ENCODE measurements at places on chromosomes 7 and 10.

DNA sequence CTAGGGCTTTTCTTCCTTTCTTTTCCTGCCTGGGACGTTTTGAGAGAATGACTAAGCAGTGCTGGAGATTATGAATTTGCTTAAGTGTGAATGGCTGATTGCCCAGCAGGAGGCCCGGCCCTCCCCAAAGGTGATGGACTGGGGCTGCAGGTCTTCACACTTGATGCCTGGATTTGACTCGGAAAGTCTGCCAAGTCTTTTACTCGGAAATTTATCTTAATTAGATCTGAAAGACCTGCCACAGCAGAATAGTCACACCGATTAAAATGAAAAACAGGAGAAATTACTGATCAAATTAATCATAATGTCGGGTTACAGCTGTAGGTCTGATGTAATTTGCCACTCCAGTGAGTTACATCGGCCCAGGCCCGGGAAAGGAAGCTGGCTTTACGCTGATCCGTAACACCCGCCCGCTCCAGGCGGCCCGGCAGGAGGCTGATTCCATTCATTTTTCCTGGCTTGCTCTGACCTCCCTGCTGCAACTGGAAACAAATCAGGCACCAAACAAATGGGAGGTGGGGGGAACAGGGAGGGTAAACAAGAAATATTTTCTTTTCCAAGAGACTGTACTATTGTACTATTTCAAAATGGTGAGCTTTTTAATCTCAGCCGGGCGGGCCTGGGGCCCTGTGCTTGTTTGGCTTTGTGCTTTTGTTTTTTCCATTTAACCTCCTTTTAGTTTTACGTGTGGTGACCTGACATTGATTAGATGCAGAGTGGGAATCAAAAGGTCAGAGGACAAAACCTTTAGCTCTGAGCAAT is 212.4 kb upstream of the YAE1 start:
- DNase-seq: no peak

GRCh38 chr7:79923953-79924352 is 210.7 kb upstream of the GNAI1 start:
- no peak for DNase-seq

GRCh38 chr10:24822590-24822989 is 98.9 kb upstream of the ARHGAP21 start:
- DNase-seq: no peak

GRCh38 chr7:280461-280860 is 9.5 kb upstream of the FOXL3 start:
- no peak for DNase-seq

DNA sequence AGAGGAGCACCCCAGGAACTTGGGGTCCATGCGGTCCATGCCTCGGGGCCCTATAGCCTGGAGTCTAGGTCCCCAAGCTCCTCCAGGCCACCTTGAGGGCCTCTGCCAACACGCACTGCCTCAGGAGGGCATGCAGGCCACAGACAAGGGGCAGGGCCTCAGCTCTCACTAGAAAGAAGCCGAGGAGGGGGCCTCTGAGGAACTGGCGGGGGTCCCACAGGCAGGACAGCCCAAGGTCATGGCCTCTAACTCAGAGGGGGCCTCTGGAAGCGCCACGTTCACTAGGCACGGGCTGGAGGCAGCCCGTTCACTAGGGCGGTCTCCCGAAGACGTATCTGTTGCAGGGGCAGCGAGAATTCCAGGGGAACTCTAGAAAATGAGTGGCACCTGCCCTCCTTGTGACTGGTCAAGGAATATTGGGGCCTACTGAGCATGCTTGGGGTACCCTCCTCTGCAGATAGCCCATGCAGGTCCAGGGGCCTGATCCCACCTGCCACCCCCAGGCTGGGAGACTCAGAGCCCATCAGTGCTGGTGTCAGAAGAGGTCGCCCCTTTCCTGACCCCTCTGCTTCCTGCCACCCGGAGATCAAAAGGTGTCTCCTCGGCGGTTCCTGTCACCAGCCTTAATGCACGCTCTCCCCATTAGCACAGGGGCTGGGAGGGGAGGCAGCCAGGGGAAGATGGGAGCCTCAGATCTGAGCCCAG is 86.7 kb upstream of the RET start:
- no peak for DNase-seq

DNA sequence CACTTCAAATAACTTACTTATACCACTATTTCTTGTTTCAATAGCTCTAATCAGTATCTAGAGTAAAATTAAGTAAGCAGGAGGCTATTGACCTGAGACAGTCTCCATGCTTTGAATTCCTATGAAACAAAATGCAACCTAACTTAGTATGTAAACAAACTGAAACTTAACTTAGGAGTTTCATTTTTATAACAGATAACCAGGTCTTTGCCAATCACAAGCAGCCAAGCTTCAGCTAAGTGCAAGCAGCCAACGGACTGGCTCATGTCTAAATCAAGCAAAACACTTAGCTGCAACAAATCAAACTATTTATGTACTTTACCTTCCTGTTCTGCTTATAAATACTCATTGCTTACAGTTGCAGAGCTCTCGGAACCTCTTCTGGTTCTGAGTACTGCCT is 4.4 kb upstream of the GSTK1 start:
- DNase-seq: no peak

DNA sequence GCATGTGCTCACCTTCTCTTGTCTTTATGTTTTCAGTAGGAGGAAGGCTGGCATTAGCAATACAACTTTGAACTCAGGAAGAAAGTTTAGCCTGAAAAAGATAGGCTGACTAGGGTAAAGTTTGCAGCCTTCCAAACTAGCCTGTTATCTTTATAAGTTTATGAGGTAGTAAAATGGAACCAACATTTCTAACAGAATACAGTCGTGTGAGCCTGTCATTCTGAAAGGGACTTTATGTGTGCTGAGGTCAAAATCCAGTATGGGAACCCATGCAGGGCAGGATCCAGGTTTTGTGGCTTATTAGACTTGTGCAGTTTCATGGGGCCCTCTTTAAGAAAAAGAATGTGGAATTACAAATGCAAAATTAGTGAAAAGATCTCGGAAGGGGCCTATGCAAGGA is 201.0 kb upstream of the PRPS1L1 start:
- no peak for DNase-seq

DNA sequence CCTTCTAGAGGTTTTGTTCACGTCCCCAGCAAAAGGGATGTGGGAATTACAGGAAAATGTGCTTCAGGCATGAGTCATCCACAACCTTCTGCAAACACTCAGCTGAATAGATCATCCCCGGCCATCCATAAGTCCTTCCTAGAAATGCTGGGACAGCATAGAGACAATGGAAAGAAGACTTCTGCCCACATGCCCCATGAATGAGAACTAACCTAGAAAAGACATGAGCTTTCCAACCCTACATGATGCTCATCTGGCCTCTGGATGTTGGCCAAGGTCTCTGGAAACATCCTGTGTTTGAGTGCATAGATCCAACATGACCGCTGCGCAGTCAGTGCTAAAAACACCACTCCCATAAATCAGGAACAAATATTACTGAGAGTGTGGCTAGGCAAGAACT is 277.5 kb downstream of the PLXNA4 start:
- DNase-seq: no peak
